ENCODE measurements at places on chromosomes 3 and 15.

DNA sequence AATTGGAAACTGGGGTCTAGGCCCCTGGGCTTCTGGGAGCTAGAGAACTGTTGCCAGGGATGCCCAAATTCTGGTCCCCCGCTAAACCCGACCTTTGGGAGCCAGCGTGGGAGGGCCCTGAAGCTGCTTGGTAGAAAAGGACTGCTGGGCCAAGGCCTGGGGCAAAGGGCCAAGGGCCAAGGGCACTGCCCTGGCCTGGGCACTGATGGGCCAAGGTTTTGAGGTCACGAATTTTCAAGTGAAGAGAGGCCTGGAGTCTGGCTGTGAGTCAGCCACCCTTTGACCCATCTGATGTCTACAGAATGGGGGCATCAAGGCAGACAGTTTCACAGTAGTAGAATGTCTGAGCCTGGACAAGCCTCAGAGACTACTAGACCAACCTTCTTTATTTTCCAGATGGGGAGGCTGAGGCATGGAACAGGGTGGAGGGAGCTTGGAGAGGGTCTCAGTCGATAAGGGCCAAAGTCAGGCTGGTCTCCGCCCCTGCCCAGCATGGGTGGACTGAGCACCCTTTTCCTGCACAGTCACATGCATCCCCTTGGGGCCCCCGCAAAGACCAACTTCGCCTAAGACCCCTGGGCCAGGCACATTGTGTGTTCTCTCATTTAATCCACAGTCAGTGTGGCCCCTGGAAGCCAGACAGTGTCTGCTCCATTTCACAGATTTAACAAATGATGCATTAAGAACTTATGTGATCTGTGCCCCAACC lies 66.3 kb downstream of the ATP2B2 start:
- DNase-seq, result no peak

DNA sequence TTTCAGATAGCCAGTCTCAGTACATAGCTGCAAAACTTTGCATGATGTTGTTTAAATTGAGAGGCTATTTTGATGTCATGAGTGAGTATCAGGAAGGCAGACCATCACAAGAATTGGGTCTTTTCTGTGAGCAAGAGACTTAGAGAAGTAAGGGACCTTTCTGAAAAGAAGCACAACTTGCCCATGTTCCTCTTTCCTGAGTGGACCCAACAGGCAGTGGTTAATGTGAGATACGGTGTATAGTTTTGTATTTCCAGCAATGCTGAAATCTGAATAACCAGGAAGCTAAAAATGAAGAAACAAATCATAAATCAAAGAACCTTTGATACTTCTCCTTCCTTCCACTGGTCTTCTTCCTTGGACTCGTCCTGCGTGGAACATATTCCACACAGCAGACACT lies 25.1 kb downstream of the MCTP2 start:
- no peak for DNase-seq

DNA sequence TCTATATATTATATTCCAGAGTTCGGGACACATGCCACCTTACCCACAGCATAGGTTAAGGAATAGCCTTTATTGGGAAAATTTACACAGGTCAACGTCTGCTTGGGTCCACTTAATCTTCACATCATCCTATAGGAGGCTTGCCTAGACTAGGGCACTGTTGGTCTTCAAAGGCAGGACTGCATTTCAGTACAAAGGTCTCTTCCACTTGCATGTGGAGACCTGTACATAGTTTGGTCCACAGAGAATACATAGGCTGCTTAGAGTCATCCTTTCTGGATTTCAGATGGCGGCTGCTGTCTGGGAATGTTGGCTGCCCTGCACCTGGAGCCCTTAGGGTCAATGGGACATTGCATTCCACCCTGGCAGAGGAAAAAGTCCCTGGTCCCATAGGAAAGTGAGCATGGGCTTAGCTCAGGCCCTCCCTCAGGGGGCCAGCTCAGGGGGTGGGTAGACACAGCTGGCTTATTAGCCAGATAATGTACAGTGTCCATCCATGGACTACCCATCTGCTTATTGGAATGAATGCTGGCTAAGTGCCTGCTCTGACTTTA lies 75.3 kb upstream of the TGFBR2 start:
- DNase-seq, result no peak

DNA sequence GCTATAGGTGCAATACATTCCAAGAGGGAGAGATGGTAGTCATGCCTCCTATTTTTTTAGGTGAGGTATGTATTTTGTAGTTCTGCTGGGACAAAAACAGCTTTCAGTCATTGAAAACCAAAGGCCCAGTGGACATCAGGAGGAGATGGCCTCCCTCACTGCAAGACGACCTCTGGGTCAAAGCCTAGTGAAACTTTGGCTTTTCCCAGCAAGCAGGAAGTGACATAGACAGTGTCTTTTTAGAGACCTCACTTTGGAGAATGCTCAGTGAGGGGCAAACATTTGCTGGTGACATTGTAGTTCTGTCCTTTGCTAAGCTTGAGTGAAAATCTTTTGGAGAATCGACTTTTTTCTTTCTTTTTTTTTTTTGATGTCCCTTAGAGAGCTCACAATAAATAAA lies 27.3 kb downstream of the LIPC start:
- no peak for DNase-seq

DNA sequence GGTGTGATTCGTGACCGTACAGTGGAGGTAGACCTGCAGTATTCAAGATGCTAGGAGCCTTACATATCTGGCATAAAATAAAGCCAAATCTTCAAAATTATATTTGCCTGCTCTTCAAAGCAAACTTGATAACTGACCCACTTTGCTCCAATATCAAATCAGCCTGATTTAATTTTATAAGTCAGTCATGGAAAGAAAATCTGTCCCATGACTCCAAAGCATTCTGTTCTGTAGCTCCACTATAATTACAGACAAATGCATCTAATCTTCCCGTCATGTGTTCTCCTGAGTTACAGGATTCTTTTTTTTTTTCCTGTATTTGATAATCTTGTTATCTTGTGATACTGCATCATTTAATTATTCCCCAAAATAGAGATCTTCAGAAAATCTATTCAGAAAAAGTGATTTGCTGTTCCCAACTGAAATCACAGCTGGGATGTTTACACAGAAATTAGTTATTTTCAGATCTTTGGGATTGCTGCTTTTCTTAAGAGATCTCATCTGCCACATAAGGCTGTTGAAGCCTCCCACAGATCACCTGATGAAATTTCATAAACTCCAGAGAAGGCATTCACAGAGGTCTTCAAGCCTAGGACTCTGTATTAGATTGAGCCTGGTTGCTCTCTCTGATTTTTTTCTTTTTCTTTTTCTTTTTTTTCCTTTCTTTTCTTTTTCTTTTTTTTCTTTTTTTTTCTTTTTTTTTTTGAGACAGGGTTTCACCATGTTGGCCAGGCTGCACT lies 27.2 kb downstream of the TIMP4 start:
- DNase-seq, result no peak

DNA sequence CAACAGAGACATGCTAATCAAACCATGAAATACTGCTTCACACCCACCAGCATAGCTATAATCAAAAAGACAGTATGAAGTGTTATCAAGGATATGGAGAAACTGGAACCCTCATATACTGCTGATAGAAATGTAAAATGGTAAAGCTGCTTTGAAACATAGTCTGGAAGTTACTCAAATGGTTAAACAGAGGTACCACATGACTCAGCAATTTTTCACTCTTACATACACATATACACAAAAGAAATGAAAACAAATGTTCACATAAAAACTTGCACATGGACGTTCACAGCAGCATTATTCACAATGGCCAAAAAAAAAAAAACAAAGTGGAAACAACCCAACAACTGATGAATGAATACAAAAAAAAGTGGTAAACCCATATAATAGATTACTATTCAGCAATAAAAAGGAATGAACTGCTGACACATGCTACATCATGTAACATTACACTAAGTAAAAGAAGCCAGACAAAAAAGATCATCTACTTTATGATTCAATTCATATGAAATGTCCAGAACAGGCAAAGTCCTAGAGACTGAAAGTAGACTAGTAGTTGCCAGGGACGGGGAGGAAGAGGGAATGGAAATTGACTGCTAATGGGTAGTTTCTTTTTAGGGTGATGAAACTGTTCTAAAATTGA lies 23.2 kb downstream of the ZNF148 start:
- no peak for DNase-seq

- DNase-seq, result no peak
Measured at GRCh38 chr3:127688022-127688415, 15.3 kb downstream of the ABTB1 start.

DNA sequence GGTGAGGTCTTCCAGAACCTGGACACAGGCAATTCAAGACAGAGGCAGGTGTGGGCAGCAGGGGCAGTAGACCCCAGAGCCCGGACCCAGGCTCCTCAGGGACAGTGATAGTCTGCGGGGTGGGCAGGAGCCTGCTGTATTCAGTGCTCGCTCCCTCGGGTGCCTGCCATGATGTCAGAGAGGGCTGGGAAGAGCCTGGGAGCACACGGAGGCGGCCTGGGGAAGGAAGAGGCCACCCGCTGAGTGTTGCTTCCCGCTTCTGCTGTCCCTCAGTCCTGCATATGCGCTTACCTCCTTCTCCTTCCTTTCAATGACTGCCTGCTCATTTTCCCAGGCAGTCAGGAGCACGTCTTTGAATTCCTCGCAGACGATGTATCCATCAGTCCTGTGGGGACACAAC lies 22.8 kb downstream of the TMEM43 start:
- DNase-seq, result no peak

DNA sequence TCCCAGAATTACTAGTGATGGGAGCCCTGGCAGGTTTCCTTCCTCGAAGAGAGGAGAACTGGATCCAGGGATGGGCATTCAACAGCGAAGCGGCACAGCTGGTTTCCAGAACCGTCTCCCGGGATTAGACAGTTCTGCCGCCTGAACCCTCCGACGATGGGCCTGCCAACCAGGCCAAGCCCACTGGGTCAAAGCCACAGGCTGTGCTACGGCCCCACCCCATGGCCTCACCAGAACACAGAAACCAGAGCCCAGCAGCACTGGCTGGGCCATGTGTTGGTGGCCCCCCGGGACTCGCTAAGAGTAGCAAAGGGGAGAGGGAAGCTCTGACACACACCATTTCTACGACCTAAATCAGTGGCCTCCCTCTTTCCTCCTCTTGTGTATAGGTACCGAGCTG lies 2.2 kb downstream of the C15orf62 start:
- no peak for DNase-seq

DNA sequence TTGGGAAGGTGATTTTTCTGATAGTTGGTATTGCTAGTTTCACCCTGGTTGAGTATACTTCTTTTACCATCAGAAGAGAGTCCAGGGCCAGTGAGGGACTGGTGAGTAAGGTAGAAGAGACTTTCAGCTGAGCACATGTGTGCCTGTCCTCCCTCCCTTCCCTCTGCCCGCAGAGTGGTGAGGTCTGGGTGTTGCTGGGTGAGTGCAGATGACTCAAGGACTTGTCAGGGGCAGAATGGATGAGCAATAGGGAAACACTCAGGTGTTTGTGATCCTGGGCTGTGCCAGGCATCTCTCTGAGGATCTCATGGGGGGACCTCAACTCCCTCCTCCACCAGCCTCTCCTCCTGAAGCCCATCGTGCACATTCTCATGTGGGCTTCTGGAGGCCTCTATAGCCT lies 76.0 kb upstream of the GSK3B start:
- peak; percentile 71 for DNase-seq

DNA sequence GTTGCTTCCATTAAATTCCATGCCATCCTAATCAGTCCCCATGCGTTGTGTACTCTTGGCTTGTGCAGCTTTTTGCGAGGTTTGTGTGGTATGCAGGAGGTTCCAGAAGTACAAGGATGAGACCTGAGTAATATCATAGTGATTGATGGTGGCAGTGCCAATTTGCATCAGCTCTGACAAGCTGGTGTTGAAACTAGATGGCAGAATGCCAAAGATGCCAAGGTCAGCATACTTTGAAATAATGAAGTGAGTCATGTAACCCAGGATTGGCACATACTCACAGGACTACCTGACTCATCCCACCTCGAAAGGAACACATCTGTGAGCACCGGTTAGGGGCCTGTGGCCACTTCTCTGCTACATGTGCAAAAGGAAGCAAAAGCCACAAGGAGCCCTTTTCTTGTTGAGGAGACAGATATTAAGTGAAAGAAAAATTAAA lies 14.3 kb downstream of the KAT2B start:
- DNase-seq, result peak; percentile 95

GRCh38 chr15:75989045-75989444 lies 23.2 kb downstream of the NRG4 start:
- no peak for DNase-seq

- DNase-seq, result no peak
Measured at GRCh38 chr3:155334215-155334913, 40.9 kb upstream of the STRIT1 start.

GRCh38 chr3:38560996-38561717 lies 65.0 kb downstream of the EXOG start:
- DNase-seq, result no peak

- no peak for DNase-seq
Measured at GRCh38 chr15:61088675-61089074, 140.4 kb downstream of the RORA start.

GRCh38 chr15:91733661-91734060 lies 119.8 kb upstream of the SLCO3A1 start:
- no peak for DNase-seq

DNA sequence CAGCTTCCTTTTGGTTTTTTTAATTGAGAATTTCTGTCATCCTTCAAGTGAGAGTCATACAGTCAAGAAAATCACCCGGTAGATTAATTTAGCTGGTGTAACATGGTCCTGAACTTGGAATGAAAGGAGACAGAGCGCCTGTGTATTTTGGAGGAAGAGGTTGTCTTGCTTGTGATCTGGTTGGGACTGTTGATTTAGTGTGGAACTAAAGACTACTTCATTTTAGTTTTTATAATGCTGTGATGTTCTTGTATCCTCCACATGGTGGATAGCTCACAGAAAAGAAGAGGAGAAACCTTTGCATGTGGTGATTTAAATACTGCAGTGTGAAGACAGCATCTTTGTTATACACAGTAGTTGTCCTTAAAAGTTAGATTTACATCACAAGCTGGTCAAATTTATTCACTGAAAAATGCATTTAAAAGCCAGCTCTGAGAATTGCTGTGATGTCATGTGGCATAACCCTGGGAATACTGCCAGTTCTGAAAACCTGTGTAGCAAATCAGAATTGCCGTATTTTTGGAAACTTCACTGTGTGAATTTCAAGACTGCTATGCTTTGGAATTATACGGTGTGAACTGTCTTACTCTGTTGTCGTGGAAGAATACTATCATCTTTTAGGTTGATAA lies 268.5 kb downstream of the PTPRG start:
- no peak for DNase-seq

DNA sequence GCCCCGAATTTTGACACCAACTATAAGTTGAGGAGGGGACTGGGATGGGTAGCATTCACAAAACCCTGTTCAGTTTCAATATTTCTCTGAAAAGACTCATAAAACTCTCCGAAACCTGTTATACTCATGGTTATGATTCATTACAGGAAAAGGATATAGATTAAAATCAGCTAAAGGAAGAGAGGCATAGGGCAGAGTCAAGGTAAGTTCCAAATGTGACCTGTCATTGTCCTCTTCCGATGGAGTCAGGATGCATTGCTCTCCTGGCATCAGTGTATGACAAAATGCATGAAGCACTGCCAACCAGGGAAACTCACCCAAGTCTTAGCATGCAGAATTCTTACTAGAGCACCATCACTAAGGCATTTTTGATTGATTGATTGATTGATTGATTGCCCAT lies 525.0 kb upstream of the NAALADL2 start:
- no peak for DNase-seq
